ENCODE measurements at places on chromosomes 16 and 17. TPM values are rescaled to one million over a fixed set of nuclear protein-coding genes. Genes with fewer than 3 reads are reported as not detected.

GRCh38 chr17:39169518-39169917 is 3.6 kb upstream of the ARL5C start:
- DNase-seq: no peak

DNA sequence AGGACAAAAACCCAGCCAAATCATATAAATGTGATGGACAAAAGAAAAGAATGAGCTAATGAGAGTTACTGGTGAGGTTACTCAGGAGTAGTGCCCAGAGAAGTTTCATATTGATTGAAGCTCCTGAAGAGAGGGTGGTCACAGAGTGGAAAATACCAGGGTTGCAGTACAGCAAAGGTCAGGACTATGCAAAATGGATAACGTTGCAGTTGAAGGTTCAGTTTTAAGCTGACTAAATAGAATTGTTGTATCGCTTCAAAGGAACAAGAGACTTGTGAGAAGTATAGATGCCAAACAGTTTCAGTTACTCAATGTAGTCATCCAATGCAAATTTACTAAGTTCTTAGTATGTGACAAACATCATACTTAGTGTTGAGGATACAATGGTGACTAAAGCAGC is 47.1 kb downstream of the ABCA8 start:
- DNase-seq: no peak

- peak; percentile 46 for DNase-seq
These were observed 389.5 kb downstream of the SLC39A11 start for GRCh38 chr17:72702998-72703397.

GRCh38 chr16:88118376-88118775 is 167.1 kb downstream of the BANP start:
- DNase-seq: no peak

- DNase-seq: no peak
These were observed 3.9 kb downstream of the TRIM25 start for GRCh38 chr17:56909742-56910508.

- DNase-seq: no peak
These were observed 22.3 kb upstream of the PABPN1L start for GRCh38 chr16:88888461-88889387.

- peak; percentile 68 for DNase-seq
These were observed 2.0 kb upstream of the KRTAP2-1 start for GRCh38 chr17:41049110-41049509.

Gene TMEM238L
- not detected for total RNA-seq

- no peak for DNase-seq
These were observed 608.3 kb upstream of the SALL1 start for GRCh38 chr16:51759329-51759728.

GRCh38 chr17:63931981-63932561 is at the start of gene CD79B:
TSS of gene CD79B (minus strand) at chr17:63932331. CDS start at chr17:63932261, 70 bp downstream.
- DNase-seq: no peak

- no peak for DNase-seq
These were observed 142.7 kb upstream of the GNAO1 start for GRCh38 chr16:56048425-56049105.

Gene PNMT
- not detected for total RNA-seq

Gene ODAD4
- 0.10 TPM for total RNA-seq

Gene TELO2
- total RNA-seq: 35.6 TPM

DNA sequence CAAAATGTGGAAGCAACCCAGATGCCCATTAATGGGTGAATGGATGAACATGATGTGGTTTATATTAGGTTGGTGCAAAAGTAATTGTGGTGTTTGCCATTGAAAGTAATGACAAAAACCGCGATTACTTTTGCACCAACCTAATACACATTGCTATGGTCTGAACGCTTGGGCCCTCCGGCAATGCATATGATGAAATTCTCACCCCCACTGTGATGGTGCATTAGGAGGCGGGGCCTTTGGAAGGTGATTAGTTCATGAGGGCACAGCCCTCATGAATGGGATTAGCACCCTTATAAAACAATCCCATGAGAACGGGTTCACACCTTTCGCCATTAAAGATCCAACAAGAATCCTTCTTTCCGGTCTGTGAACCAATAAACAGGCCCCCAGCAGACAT is 25.3 kb upstream of the PRM1 start:
- no peak for DNase-seq

GRCh38 chr16:68231384-68232136 is 4.4 kb downstream of the ESRP2 start:
- no peak for DNase-seq

Gene FOXL1
- total RNA-seq: 0.51 TPM

Gene KRTAP1-1
- total RNA-seq: not detected

- DNase-seq: no peak
These were observed 1.7 kb upstream of the MRPL12 start for GRCh38 chr17:81701288-81702071.

Gene COL1A1
- 1.4 TPM for total RNA-seq

- no peak for DNase-seq
These were observed 110.8 kb downstream of the C16orf78 start for GRCh38 chr16:49484451-49484849.

- no peak for DNase-seq
These were observed 16.4 kb downstream of the FOXL1 start for GRCh38 chr16:86594721-86595120.

DNA sequence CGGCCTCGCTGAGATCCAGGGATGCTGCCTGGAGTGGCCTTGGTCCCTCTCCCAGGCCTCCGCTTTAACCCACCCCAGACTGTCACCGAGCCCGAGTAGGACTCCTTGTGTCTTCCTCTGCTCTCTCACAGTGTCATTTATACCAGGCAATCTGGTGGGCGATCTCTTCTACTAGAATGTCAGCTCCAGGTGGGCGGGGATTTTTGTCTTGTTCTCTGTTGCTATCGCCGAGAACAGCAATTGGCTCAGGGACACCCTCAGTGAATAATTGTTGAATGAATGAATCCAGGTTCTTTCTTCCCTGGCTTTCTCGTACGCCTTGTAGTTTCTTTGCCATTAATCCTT is 591 bp downstream of the DHX38 start:
- no peak for DNase-seq

Gene ATP1B2
- total RNA-seq: not detected

DNA sequence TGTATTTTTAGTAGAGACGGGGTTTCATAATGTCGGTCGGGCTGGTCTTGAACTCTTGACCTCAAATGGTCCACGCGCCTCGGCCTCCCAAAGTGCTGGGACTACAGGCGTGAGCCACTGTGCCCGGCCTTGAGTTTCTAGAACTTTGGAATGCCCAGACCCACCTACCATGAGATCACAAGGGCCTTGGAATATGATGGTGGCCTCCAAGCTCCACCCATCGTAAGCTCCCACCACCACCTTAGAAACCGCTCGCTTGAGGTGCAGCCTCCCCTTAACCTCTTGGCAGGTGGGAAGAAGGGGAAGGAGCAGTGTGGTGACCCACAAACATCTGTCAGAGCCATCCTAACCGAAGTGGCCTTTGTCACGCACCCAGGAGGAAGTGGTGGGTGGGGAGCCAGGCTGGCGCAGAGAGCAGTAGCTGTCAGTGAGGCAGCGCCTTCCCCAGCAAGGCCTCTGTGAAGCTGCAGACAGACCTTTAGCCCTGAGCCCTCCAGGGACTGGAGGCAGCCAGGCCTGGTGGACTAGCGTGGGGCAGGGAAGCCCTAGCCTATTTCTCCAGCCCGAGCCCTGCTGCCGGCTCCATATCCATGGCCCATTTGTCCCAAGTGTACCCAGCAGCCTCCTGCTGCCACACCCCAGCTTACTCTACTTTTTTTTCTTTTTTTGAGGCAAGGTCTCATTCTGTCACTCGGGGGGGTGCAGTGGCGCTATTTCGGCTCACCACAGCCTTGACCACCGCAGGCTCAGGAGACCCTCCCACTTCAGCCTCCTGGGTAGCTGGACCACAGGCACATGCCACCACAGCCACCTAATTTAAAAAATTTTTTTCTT is 13.1 kb upstream of the SEPHS2 start:
- DNase-seq: no peak

- DNase-seq: no peak
These were observed 594 bp upstream of the SLC22A31 start for GRCh38 chr16:89200850-89201411.

GRCh38 chr16:928526-928925 is 42.3 kb downstream of the LMF1 start:
- no peak for DNase-seq

- no peak for DNase-seq
These were observed 292.0 kb downstream of the SEC14L1 start for GRCh38 chr17:77432742-77433141.

Gene CCL8
- not detected for total RNA-seq

DNA sequence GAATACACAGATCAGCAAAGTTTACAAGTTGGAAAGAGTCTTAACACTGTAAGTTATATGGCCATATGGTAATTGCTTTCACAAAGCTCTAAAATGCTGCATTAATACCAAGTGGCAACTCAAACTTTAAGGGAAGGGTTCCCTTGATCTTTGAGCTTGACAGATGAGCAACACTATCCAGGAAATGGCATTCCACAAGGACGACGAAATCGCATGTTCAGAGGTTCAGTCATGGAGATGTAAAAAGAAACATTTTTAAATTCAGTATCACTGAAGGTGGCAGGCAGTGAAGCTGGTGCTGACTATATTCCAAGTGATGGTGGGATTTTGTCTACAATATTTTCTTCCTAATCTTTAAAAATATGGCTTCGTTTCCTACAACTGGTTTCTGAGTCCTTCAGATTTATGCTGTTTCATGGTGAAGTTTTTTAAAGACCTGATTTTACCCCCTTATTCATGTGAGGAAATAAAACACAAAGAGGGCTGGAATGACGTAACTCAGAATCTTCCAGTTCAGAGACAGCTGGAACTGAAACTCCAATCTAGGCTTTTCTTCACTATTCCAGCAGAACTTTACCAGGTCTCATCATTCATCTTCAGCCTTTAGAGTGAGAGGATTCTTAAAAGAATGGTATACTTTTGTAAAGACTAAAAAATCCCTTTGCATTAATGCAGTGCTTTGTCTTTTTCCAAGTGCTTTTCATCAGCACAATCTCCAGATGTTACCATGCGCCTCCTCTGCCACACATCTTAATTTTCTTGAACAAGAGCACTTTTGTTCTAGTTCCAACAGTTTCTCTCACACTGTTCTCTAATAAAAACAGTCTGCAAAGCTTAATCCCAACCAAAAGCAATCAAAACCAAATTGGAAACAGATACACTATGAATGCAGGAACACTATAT is 20.2 kb downstream of the CHCT1 start:
- peak; percentile 41 for DNase-seq

DNA sequence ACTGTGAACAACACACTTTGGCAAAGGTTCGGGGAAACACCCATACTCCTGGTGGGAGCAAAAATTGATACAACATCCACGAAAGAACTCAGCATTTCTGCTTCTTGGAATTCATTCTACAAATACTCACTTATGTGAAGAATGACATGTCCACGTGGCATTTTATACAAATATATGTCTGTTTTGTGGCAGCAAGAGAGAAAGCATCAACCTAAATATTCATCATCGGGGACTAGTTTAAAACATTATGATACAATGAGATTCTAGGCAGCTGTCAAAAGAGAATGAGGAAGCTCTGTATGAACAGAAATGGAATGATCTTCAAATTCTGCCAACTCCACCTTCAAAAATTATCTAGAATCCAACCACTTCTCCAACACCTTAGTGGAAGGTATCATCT is 25.7 kb upstream of the ALOX15 start:
- DNase-seq: no peak

DNA sequence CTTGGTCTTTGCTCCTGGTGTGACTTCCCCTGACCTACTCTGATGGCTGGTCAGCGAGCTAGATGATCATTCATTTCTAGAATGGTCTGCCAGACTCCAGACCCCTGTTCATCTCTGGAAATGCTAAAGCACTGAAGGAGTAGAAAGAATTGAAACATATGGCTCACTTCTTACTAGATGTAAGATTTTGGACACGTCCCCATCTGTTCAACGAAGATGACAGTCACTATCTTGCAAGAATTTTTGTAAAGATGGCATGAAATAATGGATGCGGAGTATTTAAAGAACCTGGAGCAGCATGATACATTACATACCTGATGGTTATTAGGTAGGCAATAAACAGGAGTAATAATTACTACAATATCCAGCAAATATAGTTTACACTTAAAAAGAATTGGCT is 252.7 kb upstream of the SDK2 start:
- no peak for DNase-seq

Gene CLEC3A
- total RNA-seq: not detected

Gene C17orf50
- not detected for total RNA-seq

Gene SPEM2
- total RNA-seq: not detected

Gene UNC119
- 58.4 TPM for total RNA-seq

Gene BLTP2
- total RNA-seq: 168 TPM

DNA sequence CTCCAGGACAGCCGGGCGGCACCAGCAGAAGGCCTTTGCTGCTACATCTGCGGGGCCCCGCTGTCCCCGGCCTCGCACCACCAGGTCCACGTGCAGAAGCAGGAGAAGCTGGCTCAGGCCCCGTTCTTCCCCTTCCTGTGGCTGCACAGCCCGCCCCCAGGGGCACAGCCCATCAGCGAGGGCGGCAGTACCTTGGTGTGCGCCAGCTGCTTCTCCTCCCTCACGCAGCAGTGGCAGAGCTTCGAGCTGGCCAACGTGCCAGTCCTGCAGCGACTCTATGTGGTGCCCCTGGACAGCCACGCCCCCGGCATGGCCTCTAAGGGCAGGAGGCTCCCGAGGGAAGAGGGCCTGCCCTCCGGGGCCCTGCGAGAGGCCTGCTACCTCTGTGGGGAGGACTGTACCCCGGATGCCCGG is 58.3 kb upstream of the CIBAR2 start:
- DNase-seq: no peak

- peak; percentile 74 for DNase-seq
These were observed 33.5 kb downstream of the ABCC3 start for GRCh38 chr17:50668025-50668837.

GRCh38 chr17:81164371-81165245 is 699 bp upstream of the PVALEF start:
- no peak for DNase-seq

- no peak for DNase-seq
These were observed 245.0 kb downstream of the CPPED1 start for GRCh38 chr16:12558641-12559040.

Gene ZNF207
- total RNA-seq: 161 TPM

Gene CD300LD
- total RNA-seq: not detected

GRCh38 chr16:3476409-3476808 is 18.9 kb downstream of the C16orf90 start:
- DNase-seq: no peak

- DNase-seq: no peak
These were observed 266.7 kb upstream of the SDK2 start for GRCh38 chr17:73910821-73911515.
